Cardiac septum (tissue), 1 donor: ENCODE measurements at places on chromosomes 5 and 9. TPM values are rescaled to one million over a fixed set of nuclear protein-coding genes. Genes with fewer than 3 reads are reported as not detected.

TEX53 gene
- total RNA-seq: not detected

SLC4A9 gene
- 0.19 TPM for total RNA-seq

CATSPER3 gene
- total RNA-seq: 0.54 TPM

GPR21 gene
- 1.0 TPM for total RNA-seq

HSPA9 gene
- 274 TPM for total RNA-seq

AP3S1 gene
- 56.6 TPM for total RNA-seq

TOPORS gene
- total RNA-seq: 8.5 TPM

AQP3 gene
- 7.7 TPM for total RNA-seq

GRM6 gene
- total RNA-seq: not detected

CCL27 gene
- not detected for total RNA-seq

C9orf50 gene
- total RNA-seq: 0.22 TPM

DNA sequence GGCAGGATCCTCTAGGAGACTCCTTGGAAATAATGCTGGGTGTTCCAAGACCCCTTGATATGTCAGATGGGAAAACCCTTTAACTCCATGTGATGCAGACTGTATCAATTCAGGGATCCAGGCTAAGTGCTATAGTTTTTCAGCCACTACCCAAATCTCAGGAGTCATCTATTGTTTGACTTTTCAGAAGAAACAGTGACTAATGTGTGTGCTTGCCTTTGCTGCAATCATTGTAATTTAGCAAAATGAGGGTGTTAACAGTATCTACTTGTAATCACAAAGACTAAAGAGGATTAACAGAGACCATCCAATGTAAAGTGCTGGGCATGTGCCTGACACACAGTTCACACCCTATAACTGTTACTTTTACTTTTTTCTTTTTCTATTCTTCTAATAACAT lies 309.6 kb upstream of the RFX3 start:
- DNase-seq: no peak

- DNase-seq: no peak
These were observed 13.4 kb downstream of the POMT1 start for GRCh38 chr9:131516100-131516499.

GRCh38 chr9:22079873-22080341 lies 70.8 kb upstream of the CDKN2B start:
- no peak for DNase-seq

DNA sequence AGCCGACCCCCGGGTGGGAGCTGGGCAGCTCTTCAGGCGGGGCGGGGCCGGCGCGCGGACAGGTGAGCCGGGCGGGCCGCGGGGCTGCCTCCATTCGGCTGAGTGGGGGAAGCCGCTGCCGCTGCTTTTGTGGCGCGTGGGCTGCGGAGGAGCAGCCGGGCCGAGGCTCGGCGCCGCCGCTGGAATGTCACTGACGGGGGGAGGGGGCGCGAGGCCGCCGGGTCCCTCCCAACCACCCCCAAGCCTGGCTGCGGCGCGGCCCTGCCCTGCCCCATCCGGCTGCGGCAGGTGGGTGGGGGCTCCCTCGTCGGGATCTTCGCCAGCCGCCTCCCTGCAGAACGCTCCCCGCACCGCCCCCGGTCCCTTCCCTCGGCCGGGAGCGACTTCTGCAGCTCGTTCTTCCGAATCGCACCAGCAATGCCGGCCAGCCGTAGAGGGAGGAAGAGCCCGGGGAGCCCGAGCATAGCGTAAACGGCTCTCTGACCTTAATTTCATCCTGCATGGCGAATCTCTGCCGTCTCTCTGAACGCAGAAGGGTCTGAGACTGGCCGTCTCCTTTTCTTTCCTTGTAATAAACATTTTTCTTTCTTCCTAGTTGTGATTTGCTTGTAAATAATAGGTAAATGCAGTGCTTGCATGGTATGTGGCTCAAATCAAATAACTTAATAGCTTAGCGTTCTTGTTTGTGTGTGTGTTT lies 505 bp downstream of the SPTAN1 start:
- peak; percentile 83 for DNase-seq

DNA sequence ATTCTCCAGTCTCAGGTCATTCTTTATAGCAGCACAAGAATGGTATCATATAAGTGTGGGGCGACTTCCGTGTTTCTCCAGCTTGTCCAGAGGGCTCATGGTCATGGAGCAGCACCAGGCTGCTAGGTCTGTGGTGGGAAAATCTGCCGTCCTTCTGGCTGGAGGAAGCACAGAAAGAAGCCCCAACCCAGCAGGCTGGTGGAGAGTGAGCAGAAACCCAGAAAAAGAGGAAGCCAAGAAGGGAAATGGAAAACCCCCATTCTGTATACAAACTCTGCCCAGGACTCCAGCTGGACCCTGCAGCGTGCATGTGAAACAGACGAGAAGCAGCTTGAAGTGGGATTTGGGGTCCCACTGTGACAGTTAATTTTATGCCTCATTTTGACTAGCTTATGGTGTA lies 34.3 kb upstream of the OLFM1 start:
- peak; percentile 7 for DNase-seq

GRCh38 chr9:121732886-121733285 lies 81.5 kb downstream of the DAB2IP start:
- DNase-seq: no peak

- no peak for DNase-seq
These were observed 21.4 kb downstream of the C5orf47 start for GRCh38 chr5:174010365-174010764.

DNA sequence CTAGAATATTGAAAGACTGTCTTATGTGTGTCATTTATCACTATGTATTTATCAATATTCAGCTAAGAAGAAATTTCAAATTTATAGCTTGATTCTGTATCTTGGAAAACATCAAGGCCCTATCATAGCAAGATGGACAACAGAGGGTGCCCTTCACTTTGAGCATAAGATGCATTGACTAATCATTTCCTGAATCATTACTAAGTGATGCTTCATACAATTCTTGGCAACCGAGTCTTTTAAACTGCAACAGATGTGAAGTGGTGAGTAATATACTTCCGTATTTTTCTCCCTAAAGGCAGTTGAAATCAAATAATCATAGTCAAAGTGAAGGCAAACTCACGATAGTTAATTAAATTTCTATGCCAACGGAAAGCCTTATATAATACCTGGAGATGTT lies 318.6 kb upstream of the RGMB start:
- DNase-seq: no peak

GRCh38 chr9:83920469-83920926 lies 734 bp downstream of the KIF27 start:
- DNase-seq: no peak

GRCh38 chr5:36407396-36407795 lies 105.7 kb upstream of the RANBP3L start:
- DNase-seq: no peak

GRCh38 chr5:58649716-58650115 lies 66.8 kb downstream of the RAB3C start:
- no peak for DNase-seq

DNA sequence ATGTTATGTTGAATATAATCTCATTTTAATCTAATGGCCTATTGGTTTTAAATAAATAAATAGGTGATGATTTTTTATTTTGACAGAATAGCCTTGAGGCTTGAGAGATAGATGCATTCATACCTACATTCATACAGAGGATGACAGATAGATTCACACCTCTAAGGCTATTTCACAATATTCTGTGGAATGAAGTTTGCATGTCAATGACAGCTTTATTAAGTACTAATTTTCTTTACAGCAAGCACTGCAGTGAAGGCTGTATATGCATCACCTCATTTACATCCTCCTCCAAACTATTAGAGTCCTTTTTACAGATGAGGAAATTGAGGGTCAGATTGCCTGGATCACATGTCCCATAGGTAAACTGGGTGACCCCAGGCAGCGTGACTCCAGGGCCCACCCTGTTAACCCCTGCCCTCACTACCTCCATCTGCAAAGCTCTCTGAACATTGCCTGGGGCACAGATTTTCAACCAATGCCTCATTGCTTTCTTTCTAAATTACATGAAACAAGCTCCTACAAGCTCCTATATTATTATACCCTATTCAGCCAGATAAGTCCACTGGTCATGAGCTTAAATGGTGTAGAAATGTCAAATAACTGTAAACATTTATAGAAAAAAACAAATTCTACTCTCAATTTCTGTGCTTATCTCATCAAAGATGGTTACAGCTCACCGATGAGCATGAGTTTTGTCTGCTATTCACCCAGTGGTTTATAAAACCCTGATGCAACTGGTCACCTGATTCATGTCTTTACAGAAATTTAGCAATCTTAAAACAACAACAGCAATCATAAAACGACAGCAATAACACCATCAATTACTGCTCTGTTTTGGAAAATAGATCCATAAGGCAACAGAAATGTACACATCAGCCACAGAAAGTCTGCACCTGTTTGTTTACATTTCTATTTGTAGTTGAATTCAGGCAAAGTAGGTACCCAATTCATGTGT lies 338.0 kb downstream of the NSG2 start:
- DNase-seq: no peak

DNA sequence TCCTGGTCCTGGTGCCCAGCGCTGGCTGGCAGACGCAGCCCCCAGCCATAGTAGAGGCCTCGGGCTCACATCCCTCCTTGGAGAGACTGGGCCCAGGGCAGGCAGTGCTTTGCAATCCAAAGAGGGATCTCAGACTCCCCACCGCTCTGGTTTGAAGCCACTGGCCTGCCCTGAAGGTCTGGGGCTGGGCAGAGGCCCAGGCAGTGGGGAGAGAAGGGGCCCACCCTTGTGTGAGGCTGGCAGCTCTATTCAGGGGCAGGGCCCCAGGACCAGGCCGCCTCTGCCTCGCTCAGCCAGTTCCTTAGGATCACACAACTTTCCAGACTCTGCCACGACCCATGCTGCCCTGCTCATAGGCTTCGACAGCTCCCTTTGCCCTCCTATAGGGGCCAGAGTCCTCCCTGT lies 10.7 kb upstream of the SEC16A start:
- DNase-seq: no peak

GRCh38 chr5:148372893-148373292 lies 10.9 kb upstream of the FBXO38 start:
- DNase-seq: no peak

GRCh38 chr5:16549491-16550206 lies 67.1 kb downstream of the RETREG1 start:
- no peak for DNase-seq

- no peak for DNase-seq
These were observed 4.5 kb downstream of the ADGRV1 start for GRCh38 chr5:90563108-90563507.

DNA sequence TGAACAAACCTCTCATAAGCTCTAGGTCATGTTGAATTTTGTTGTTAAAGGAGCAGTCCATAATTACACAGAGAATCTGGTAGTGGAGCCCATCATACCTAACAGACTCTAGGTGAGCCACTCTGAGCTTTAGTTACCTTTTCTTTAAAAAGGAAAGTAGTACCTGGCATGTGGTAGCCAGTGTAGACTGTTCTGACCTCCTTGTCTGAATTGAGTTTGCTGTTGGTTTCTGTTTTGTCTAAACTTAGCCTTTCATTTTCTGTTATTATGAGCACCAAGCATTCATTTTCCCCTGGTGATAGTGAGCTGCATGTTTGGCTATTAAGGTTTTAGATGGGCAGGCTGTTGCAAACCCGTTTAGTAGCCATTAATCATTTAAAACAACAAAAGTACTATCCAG lies 112.2 kb downstream of the MAST4 start:
- no peak for DNase-seq

DNA sequence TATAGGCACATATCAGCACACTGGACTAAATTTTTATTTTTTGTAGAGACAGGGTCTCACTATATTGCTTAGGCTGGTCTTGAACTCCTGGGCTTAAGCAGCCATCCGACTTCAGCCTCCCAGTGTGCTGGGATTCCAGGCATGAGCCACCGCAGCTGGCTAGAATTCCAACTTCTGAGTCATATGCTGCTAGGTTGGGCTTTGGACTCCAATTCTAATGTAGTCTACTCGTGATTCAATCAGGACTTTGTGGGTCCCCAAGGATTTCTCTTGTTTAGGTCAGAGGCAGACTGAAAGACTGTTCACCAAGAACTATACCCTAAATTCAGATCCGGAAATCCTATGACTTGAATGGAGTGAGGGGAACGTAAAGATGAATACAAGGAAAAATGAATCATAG lies 68.2 kb upstream of the CHD1 start:
- no peak for DNase-seq

- no peak for DNase-seq
These were observed 218.1 kb upstream of the WWC1 start for GRCh38 chr5:168073311-168073710.

DNA sequence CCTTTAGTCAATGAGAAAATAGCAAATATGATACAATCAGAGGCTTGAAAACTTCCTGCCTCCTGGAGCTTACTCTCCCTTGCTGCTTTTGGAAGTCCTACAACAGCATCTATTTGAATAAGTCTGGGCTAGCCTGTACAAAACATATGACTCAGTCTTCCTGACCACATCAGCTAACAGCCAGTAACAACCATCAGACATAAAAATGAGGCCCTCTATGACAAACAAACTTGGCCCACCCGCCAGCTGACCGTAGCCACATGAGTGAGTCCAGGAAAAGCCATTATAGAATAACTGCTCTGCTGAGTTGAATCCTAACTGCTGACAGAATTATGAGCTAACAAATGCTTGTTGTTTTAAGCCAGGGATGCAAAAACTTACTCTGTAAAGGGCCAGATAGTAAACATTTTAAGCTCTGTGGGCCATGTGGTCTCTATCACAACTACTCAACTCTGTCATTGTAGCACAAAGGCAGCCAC lies 347.6 kb downstream of the PTPRD start:
- DNase-seq: no peak

- DNase-seq: no peak
These were observed 758.8 kb downstream of the NR2F1-AS1 start for GRCh38 chr5:92822183-92822582.

DNA sequence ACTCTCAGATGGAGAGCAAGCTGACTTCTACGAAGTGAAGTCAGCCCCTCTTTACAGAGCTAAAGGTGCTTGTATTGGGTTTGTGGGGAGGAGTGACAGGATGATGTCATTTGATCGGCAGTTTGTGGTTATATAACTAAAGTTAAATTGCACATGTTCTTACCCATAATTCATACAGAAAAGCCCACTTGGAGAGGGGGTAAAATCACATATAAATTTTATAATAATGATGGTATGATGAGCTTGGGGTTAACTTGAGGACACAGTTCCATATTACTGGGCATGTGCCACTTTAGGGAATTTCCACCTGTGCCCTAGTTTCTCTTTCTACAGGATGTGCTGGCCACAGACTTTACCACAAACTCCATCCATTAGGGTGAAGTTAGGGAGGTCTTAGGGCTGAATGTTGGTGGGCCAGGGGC lies 1178.6 kb upstream of the CDH9 start:
- no peak for DNase-seq

DNA sequence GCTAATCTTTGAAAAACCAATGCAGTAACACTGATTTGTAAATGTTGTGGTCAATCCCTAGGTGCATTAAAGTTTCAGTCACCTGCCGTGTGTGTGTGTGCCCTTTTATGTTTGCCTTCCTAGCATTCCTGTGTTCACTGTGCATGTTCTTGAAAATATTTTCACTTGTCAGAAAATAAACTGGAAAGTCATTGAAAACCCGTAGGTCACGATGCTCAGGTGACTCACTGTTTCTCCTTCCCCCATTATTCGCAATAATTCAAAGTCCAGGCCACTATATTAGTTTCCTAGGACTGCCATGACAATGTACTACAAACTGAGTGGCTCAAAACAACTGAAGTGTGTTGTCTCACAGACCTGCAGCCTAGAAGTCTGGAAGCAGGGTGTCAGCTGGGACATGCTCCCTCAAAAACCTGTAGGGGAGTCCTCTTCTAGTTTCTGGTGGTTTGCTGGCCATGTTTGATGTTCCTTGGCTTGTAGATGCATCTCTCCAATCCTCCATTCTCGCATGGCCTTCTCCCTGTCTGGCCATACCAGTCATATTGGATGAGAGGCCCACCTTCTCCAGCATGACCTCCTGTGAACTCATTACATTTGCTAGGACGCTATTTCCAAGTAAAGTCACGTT lies 29.3 kb downstream of the MARVELD2 start:
- no peak for DNase-seq

GRCh38 chr5:137264573-137264972 lies 234.6 kb downstream of the SPOCK1 start:
- DNase-seq: no peak
